ENCODE measurements at places on chromosomes 11 and 22. TPM values are rescaled to one million over a fixed set of nuclear protein-coding genes. Genes with fewer than 3 reads are reported as not detected.

Gene NXPE4
- not detected for total RNA-seq

DNA sequence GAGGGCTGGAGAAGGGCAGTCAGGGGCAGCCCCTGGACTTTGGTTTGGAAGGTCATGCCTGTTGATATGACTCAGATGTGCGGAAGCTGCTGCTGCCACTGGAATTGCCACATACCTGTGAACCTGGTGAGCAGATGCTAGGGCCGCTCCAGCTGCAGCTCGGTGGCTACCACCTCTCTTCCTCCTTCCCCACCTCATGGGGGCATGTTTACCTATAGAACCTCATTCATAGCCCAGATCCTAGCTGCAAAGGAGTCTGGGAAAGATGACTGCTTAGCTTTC is 17.5 kb upstream of the TSPAN18 start:
- no peak for DNase-seq

GRCh38 chr11:720642-721246 is 14.7 kb downstream of the EPS8L2 start:
- DNase-seq, result no peak

Gene TRIM49
- total RNA-seq, result not detected

DNA sequence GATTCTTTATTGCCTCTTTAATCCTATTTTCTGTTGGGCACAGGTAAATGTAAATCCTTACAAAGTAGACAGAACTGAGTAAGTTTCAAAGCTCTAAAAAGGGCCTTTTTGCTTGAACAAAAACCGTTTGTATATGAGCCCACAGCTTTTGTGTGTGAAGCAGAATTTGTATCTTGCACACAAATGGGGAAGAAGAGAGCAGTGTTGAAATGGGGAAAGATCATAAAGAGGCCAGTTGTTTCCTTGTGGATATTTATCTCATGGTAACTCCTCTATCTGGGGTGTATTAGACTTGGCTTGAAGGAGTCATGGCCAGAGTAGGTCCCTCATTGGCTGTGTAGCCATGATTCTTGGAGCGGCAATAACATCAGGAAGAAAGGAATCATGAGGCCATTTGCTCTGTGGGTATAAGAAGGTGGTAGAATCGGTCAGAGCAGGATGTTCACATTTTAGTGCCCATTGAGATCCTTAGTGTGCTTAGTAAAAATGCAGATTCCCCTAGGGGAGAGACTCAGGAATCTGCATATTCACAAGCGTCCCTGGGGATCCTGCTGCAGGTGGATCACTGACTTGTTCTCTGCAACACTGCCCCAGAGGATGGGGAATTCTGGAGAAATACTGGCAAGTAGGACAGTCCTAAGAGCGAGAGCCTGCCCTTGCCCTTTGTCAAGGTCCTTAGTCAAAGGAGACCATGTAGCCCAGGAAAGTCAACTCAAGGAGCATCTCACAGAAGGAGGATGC is 126.5 kb downstream of the LDLRAD3 start:
- DNase-seq, result no peak

GRCh38 chr11:134724779-134725140 is 312.7 kb upstream of the B3GAT1 start:
- no peak for DNase-seq

DNA sequence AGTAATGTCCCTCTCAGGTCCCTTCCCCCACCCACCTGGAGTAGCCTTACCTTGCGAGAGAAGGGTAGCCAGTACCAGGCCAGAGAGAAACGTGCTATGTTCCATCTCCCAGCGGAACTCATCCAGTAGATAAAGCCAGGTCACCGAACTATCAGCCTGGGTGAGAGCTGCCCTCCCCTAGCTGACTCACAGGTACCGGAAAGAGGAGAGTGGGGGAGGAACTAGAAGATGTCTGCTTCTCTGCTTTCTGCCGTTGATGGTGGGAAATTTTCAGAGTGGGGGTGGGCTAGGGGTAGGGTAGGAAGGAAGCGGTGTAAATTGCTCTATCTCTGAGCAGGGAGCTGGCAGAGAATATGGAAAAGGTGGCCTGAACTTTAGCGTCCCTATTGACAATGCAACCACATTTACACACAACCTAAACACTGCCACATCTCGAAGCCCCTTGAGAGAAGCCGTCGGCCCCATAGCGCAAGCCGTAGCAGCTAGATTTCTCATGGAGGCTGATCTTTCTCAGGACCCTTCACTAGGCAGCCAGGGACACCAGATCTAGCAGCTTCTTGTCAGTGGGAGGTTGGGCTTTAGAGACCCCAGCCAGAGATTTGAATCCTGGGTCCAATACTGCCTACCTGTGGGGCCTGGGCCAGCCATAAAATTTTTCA is at the start of gene CD3D:
Gene CD3D, minus strand, starts transcription at position 203 of the 659 bp plus-strand sequence. Its CDS starts 98 bp downstream, at position 105.
- no peak for DNase-seq

DNA sequence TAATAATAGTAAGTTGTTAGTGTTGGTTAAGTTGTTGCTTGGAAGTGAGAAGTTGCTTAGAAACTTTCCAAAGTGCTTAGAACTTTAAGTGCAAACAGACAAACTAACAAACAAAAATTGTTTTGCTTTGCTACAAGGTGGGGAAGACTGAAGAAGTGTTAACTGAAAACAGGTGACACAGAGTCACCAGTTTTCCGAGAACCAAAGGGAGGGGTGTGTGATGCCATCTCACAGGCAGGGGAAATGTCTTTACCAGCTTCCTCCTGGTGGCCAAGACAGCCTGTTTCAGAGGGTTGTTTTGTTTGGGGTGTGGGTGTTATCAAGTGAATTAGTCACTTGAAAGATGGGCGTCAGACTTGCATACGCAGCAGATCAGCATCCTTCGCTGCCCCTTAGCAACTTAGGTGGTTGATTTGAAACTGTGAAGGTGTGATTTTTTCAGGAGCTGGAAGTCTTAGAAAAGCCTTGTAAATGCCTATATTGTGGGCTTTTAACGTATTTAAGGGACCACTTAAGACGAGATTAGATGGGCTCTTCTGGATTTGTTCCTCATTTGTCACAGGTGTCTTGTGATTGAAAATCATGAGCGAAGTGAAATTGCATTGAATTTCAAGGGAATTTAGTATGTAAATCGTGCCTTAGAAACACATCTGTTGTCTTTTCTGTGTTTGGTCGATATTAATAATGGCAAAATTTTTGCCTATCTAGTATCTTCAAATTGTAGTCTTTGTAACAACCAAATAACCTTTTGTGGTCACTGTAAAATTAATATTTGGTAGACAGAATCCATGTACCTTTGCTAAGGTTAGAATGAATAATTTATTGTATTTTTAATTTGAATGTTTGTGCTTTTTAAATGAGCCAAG is 2.7 kb downstream of the NEAT1 start:
- no peak for DNase-seq

DNA sequence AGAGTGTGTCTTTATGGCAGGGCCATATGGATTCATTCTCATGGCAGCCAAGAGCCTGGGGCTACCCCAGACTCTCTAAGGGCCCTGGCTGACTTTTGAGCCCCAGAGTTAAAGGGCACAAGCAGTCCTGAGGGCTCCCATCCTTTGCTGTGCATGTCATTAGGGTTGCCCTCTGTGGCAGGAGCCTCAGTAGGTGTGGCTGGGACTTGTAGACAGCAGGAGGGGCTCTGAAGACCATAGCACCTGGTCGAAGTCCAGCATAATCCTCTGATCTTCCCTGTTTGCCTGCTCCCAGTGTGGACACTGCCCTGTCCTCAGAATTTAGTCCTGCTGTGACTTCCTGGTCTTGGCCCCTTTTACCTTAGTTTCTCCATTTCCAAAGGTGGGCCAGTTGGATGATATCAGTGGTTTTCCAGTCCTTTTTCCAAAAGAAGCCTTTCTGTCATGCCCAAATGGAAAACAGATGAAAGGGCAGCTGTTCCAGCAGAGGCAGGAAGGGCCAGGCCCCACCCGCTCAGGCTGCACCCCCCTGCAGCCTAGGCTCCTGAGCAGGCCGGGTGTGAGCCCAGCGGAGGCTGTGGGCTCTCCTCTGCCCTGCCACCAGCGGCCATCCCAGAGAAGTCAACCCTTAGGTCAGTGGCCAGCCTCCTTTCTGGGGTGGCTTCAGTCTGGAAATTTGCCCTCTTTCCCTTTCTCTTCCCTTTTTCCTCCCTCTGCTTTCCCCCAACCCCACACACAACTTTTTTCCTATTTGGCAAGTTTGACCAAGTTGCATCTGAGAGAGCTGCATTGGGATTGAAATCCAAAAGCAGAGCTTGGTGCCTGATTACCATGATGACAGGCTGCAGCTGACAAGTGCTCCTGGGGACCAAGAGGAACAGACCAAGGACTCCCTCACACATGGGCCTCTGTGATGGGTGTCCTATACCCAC is 32.8 kb upstream of the SUSD2 start:
- no peak for DNase-seq

DNA sequence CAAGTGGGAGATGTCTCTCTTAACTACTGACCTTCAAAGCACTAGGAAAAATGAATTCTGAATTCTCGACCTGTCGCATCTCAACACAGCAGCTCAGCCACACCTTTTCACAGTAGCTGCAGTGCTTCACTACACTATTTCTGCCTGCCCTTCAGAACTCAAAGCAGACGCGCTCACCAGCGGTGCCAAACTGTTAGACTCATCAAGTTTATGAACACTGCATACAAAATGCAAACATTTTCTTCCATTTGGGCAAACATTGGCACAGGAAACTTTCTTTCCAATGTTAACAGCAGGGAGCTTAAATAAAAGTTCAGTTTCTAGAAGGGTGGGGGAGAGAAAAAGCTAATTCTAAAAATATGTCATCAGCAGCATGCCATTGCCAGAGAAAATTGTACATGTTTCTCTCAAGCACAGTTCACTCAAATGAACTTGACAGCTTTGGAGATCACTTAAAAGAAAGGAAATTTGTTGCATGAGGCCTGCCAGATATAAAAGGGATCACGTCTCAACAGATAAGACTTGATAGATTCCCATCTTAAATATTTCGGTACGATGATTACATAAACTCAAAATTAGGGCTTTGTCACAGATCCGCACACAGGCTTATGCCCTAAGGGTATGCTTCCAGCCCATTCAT is 82.7 kb downstream of the CADM1 start:
- no peak for DNase-seq

DNA sequence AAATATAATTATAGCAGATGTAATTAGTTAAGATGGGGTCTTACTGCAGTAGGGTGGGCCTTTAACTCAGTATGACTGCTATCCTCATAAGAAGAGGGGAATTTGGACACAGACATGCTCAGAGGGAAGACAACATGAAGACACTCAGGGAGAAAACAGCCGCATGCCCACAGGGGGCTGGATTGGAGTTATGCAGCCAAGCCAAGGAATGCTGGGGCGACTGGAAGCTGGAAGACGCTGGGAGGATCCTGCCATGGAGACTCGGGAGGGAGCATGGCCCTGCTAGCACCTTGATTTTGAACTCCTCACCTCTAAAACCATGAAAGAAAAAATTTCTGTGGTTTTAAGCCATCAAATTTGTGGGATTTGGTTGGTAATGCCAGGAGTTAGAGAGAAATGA is 40.9 kb downstream of the PANX1 start:
- DNase-seq, result no peak

DNA sequence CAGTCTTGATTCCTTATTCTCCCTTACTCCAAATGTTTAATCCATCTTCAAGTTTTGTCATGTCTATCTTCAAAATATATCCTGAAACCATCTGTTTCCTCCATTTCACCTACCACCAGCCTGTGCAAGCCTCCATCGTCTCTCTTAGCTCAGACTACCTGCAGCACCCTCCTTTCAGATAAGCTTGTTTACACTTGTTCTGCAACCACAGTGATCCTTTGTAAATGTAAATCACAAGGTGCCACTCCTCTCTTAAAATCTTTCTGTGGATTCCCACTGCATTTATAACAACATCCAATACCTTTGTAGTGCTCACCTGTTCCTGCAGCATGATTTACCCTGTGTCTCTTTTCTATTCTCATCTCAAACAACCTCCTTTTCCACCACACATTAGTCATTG is 31.8 kb upstream of the GPR83 start:
- no peak for DNase-seq

DNA sequence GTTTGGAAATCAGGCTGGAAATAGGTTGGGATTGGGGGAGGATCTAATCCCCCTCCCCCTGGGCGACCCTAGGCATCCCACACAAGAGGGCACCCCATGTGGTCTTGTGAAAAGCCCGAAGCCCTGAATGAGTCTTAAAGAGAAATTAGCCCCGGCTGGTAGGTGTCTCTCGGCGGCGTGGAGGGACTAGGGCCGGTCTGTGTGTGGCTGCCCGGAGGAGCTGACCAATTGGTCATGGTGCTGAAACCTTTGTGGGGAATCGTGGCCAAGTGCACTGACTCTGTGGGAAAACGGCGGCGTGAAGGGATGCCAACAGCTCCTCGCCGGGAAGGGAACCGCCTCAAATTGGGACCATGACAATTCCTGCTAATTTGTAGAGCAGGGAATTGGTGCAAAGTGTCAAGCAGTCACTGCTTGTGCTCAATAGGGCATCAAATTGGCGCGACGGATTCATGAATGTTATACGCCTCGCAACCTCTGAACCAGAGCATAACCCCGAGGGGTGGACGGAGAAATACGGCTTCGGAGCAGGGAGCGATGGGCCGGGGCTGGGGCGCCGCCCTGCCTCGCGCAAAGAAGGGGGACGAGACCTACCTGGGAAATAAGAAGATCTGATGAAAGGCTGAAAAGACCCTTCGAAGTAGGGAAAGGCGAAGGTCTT is 1.5 kb downstream of the DBX1 start:
- peak; percentile 84 for DNase-seq

Gene SLN
- not detected for total RNA-seq

GRCh38 chr22:25232301-25232700 is 12.9 kb downstream of the CRYBB2 start:
- DNase-seq, result no peak

Data from mesothelial cell of epicardium (in vitro differentiated cells).